ENCODE measurements at places on chromosomes 3 and 15.

GRCh38 chr15:99157456-99157855 is 52.6 kb downstream of the SYNM start:
- no peak for DNase-seq

DNA sequence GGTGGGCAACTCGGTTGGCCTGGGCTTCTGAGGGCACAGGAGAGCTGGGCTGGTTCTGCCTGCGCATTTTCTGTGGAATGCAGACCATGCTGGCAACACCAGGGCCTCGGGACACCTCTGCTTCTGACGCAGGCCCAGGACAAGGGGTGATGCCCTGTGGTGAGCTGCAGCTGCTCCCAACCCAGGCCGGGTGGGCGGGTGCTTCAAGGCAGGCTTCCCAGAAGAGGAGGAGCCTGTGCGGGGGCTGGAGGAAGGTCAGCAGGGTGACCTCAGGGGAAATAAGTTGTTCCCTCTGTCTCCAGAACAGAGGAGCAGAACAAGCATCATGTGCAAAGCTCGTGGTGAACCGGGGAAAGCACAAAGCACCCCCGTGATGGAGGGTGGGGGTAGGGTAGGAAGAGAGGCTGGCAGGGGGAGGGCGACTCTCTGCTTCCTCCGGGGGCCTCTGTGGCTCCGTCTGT is 11.0 kb upstream of the PLXNA1 start:
- no peak for DNase-seq

DNA sequence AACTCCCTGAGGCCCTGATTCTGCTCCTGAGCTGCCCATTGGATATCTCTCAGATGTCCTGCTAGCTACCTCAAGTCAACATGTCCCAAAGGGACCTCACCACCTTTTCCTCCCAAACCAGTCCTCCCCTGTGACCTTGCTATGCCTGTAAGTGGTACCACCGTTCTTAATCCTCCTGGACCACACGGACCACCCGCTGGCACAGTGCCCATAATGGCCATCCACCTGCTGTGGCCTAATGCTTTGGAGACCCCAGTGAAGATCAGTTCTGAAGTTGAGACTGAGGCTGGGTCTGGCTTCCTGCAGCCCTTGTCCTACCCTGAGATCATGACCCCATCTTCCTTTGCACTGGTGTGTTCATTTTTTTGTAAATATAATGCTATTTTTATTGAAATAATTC is 15.0 kb upstream of the VPS8 start:
- DNase-seq, result no peak

DNA sequence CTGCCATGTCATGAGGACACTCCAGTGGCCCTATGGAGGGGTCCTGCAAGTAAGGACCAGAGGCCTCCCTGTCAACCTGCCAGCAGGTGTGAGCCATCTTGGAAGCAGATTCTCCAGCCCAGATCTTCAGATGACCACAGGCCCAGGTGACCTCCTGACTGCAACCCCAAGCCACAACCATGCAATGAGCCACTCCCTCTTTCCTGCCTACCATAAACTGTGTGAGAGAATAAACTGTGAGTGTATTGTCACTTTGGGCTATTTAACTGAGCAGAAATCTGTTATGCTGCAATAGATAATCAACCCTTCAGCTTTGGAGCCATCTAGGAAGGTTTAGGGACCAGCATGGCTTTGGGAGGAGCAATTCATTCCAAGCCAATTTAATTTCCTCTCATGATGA is 367.9 kb downstream of the SHQ1 start:
- no peak for DNase-seq

DNA sequence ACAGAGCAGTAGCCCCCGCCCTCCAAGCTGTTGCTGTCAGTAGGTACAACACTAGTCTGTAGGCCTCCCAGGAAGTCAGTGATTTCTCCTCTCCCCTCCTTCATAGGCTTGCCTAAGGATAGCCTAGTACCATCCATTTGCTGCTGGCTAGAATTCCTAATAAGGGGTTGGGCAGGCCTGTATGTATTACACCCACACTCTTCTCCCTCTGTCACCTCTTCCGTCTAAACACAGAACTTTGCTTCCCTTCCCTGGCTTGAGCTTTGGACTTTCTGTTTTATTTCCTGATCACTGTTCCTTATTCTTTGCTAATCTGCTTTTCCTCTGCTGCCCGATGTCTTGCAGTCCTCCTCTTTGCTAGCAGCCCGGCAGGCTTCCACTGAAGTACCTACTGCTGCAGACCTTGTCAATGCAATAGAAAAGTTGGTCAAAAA is 93.4 kb upstream of the UMPS start:
- DNase-seq, result no peak

- DNase-seq, result no peak
These were observed 481 bp downstream of the MASP1 start for GRCh38 chr3:187291001-187291511.

Measured in NCI-H187 treated with DMSO at 0.1 percent for 48 hours (cell line).